Stimulated activated naive B cell treated with anti-CD40 and anti-IgM and Interleukin-4, amounts not matched to agents 10 μg/mL and 1 μg/mL and 100 μg/mL, for 72 hours (primary cell): ENCODE measurements at places on chromosomes 12 and 14.
A peak's percentile ranks its signal among the peaks of the same experiment; 100 is the strongest.

DNA sequence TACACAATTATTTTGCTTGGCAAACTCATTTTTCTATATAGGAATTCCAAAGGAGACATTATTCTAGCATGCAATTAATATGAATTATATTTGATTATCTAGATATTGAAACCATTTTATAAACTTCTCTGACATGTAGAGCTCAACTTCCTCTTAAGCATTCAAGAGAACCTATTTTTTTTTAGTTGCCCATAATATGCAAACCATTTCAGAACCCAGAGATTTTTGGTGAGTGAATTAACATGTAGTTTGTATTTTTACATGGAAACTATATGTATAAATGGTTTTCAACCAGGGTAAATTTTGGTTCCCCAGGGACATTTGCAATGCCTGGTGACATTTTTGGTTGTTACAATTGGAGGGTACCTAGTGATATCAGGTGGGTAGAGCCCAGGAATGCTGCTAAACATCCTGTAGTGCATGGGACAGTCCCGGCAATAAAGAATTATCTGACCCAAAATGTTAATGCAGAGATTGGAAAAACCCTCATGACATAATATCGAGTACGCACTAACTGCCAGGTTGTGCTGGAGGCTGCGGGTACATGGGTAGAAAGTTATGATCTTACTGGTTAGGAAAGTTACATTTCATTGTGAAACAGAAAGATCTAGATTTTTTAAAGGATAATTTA, 338.9 kb upstream of the GARIN2 start:
- DNase-seq: peak; percentile 32

DNA sequence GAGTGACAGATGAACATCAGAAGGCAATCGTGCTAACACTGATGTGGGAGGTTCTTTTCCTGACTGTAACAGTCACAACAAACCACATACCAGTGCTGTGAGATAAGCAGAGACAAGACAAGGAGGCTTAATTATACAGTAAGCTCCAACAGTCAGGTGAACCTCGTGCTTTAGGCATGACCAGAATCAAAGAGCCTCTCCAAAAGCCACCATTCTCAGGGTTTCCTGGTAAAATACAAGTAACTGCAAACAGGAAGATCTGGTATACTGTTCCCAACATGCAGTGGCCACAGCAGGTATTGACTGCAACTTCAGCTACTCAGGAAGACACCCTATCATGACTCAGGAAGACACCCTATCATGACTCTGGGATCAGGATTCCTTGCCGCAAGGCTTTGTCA, 47.3 kb upstream of the GTF2A1 start:
- no peak for DNase-seq

- no peak for DNase-seq
Measured at GRCh38 chr12:19933924-19934323, 434.4 kb upstream of the PDE3A start.

- DNase-seq: no peak
Measured at GRCh38 chr14:72546344-72547016, 347.4 kb downstream of the DPF3 start.

DNA sequence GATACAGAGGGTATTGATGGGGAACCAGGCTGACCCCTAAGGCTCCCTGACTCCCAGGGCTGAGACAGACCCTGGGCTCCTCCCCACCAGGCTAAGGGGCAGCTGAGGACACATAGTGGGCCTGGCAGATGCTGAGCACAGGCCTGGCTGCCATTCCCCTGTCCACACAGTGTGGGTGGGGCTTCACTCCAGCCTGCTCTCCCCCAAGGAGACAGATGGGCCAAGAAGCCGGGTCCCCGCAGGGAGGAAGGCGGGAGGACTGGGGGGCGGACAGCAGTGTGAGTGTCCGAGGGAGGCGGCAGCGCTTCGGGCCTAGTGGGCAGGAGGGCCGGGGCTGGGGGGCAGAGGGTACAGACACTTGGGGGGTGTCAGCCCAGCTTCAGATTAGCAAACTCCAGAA, 32.0 kb downstream of the RFLNA start:
- no peak for DNase-seq

GRCh38 chr12:83198291-83199015, 511.7 kb downstream of the TMTC2 start:
- DNase-seq: no peak

DNA sequence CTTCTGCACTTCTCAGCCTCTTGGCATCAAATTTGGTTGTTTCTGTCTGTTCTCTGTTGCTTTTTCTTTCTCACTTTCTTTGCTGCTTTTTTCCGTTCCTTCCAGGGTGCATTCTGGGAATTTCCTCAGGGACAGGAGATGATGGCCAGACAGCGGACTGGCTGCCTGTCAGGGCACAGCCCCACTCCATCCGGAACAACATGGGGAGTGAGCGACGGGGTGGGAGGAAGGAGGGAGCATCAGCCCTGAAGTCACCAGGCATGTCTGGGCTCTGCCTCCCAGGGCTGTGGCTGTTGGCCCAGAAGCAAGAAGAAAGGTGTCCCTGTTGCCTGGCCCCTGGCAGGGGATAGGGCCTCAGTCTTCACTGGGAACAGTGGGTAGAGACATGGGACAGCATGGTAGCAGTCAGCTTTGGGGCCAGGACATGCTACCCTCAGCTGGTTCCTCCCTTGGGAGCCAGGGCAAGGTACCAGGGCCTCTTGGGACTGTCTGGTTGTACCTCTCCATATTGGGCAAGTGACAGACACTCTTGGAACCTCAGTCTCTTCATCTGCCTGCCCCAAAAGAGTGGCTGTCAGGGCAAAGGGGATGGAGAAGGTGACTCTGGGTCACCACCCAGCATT, 8.6 kb downstream of the PGF start:
- no peak for DNase-seq

- no peak for DNase-seq
Measured at GRCh38 chr14:78451319-78451695, 281.1 kb downstream of the NRXN3 start.

DNA sequence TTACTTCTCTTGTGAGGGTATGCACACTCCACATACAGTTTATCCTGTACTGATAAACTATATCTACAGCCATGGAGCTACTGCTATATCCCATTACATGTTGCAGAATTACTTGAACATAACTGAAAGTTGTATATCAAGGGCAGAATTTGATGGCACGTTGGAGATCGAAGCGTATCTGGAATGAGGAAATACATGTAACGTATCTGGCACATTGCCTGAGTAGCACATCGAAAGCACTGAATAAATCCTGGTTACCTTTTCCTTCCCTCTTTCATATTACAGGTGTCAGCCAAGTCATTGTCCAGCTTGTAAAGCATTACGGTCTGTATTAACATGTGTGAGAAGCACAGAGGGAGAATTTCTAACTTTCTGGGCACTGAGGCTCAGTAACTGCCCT, 42.1 kb upstream of the LIN7A start:
- no peak for DNase-seq

- DNase-seq: no peak
Measured at GRCh38 chr12:123024819-123025391, 44.4 kb downstream of the ARL6IP4 start.

GRCh38 chr14:99601361-99601831, 2.6 kb downstream of the CCDC85C start:
- no peak for DNase-seq

DNA sequence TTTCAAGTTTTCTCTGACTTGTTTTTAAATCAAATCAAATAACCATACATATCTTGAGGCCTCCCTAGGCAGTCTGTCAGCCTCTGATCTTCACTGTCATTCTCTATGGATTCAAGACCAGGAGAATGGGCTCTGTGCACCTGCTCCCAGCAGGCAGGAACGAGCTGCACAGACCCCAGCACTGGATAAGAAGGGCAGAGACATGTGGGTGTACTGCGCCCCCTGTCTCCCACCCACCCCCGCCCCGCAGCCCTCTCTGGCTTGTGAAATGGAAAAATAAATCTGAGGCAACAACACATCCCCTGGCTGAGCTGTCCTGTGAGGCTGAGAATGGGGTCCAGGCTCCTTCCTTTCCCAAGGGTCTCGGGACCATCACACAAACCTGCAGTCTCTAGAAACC, 26.3 kb downstream of the CLMN start:
- DNase-seq: no peak

GRCh38 chr14:42929806-42930480, 1323.3 kb downstream of the LRFN5 start:
- no peak for DNase-seq

GRCh38 chr12:41536813-41537490, 348.8 kb downstream of the PDZRN4 start:
- no peak for DNase-seq

GRCh38 chr12:54356951-54357356, 7.3 kb downstream of the GPR84 start:
- DNase-seq: no peak

- no peak for DNase-seq
Measured at GRCh38 chr12:90833228-90833627, 121.7 kb downstream of the CCER1 start.

DNA sequence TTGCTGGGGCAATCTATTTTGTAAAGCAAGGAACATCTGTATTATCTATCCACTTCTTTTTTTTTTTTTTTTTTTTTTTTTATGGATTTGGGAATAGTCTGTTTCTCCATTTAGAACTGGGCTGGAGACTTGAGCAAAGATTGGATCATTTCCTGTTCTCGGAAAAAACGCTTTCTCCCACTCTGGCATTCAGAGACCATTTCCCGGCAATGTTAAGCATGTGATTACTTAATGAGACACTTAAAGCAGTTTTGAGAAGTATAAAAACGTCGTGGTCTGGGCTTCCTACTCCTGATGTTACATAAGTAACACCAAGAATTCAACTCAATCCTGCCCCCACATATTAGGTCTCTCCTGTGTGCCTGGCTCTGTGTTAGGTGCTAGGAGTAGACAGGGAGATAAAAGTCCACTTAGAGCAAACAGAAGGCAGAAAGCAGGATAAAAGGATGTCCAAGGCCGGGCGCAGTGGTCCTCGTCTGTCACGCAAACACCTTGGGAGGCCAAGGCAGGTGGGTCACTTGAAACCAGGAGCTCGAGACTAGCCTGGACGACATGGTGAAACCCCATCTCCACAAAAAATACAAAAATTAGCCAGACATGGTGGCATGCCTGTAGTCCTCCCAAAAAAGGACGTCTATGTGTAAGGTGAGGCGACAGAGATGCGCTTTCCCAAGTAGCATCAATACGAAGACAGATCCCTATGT, 152.1 kb upstream of the GSC start:
- DNase-seq: no peak

GRCh38 chr14:77243853-77244252, 27.2 kb downstream of the NGB start:
- peak; percentile 80 for DNase-seq

- DNase-seq: no peak
Measured at GRCh38 chr14:44420226-44420625, 86.9 kb downstream of the FSCB start.

- DNase-seq: no peak
Measured at GRCh38 chr14:81940651-81941050, 407.0 kb upstream of the SEL1L start.

DNA sequence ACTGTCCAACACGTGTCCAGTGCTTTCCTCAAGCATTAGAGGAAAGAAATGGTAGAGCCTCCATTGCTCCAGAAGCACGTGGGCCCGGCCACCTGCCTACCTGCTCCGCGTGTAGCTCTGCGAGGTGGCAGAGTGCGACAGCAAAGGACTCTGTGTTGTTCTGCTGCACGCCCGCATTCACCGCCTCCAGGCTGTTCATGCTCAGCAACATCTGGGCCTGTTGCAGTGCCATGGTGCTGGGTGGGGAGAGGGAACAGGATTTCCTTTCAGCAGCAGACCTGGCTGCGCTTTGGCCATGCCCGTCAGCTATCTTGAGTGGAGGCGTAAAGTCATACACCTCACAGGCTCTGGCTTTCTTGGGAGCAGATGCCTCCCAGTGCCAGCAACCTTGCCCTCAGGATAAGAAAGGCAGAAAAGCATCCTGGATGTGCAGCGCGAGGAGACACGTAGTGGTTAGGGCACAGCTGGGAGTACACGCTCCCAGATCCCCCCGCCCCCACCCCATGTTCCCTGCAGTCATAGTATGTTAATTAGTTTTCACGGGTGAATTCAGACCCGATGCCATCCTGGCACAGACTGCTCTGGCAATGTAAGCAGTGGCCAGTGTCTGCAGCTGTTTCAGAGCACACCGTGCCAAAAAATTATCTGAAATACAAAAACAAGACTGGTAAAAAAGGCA, 25.1 kb downstream of the ANAPC5 start:
- DNase-seq: no peak

GRCh38 chr12:50059440-50060119, 2.2 kb downstream of the ASIC1 start:
- DNase-seq: no peak

- DNase-seq: peak; percentile 73
Measured at GRCh38 chr14:24093901-24094840, at the start of gene PCK2. Gene PCK2 (plus strand): TSS chr14:24094311. CDS start chr14:24094406, 95 bp downstream.

- no peak for DNase-seq
Measured at GRCh38 chr12:83389237-83389996, 702.7 kb downstream of the TMTC2 start.

DNA sequence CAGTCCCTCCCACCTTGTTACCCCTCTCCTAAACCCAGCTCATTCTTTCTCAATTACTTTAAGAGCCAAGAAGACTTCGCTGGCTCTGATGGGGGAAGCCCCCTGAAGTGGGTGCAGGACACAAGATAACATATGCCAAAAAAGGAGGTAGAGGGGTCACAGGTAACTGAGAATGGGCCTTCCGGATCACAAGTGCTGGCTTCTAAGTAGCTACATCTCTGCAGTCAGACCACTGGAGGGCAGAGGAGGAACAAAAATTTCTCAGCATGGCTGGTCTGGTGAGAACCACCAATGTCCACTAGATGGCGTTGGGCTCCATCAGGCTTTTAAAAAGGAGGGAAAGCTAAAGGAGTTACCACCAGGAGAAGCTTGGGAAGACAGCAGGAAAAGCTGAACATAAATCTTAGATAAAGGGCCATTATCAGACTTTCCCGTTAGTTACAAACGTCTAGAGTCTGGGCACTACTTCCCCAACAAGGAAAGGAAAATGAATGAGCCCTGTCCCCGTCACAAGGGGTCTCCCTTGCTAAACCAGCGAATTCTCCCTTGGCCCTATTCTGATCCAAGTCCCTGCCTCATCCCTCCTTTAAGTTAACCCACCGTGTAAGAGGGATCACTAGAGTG, 11.6 kb upstream of the CDH24 start:
- DNase-seq: peak; percentile 67

DNA sequence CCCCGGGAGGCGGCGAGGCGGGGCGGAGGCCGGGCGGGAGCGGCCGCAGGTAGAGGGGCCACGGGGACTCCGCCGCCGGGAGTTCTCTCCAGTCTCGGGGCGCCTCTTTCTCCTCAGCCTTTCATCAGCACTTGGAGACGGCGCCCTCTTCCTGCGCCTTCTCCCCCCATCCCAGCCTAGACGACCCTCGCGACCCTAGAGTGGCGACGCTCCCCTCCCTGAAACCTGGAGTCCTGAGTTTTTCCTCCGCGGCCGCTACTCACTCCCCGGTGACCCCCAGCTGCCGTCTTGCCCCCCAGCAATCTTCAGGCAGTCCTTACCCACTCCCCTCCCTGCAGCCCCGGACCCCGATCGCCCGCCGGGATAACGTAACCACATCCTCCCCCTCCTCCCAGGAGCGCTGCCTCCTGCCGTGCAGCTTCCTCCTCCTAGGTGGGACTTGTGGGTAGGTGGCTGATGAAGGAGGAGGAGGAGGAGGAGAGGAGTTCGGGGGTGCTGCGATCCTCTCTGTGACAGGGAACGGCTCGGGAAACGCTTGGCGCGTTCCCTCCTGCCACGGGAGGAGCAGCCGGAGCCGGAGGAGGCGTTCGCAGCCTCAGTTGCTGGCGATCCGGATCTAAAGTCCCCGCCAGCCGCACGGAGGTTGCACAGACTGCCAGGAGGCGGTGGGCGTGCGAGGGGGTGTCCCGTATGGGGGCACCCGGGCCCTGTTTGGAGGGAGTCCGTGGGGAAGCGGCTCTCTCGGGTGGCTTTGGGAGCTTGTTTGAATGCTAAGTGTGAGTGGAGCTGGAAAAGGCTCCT, 891 bp downstream of the PLEKHA5 start:
- DNase-seq: peak; percentile 4
